ENCODE measurements at places on chromosomes 3 and 15.

DNA sequence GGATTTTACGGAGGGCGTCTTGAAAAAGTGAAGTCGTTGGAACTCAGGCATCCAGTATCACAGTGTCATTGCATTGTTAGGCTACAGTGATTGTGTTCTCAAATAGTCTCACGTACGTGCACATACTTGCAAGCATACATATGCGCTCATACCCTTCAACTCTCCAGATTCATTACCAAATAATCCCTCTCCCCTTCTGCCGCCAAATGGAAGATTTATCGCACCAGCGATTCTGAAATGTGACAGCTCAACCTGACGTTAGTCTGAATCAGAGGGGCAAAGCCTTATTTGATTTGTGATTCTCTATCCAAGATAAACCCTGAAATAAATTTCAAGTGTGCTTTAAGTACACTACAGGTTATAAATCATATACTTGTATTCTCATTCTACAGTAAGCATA, 119.4 kb downstream of the GADL1 start:
- DNase-seq = no peak

- DNase-seq = no peak
Observed at GRCh38 chr3:11969986-11970385, 34.2 kb upstream of the SYN2 start.

GRCh38 chr3:36297195-36297594, 83.1 kb upstream of the STAC start:
- DNase-seq = no peak

- DNase-seq = no peak
Observed at GRCh38 chr15:36090286-36090946, 489.0 kb upstream of the CDIN1 start.

DNA sequence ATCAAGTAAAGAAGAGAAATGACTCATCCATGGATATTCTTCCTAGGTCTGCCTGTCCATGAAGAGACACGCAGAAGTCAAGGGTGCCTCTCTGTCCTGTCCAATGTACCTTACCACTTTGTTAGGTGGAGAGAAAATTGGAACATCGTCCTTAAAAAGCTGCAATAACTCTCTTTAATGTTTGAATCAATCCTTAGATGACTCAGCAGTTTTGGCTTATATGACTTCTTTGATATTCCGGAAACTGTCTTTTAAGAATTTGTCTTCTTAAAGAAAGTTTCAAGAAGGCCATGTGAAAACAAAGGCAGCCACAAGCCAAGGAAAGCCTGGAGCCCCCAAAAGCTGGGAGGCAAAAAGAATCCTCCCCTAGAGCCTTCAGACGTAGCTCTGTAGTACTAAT, 49.2 kb downstream of the MRPL3 start:
- DNase-seq = no peak

GRCh38 chr3:123271466-123272159, 69.9 kb downstream of the SEC22A start:
- DNase-seq = no peak

GRCh38 chr3:134998158-134998557, 203.1 kb downstream of the EPHB1 start:
- no peak for DNase-seq

DNA sequence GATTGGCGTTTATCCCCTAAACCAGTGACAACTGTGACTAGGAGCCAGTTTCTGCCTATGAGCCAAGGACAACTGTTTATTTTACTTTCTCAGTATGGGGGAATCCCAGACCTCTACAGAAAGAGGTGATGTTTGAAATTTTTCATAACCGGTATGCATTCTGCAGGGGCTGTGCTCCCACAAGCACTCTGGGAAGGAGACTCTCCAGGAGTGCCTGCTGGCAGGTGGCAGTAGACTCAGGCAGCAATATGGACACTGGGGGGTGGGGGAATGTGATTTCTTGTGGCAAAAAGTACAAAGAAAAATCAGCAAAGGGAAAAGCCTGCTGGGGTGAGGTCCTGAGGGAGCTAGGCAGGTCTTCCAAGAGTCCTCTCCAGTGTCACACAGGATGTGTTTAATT, 5.9 kb downstream of the TGM4 start:
- DNase-seq = no peak

DNA sequence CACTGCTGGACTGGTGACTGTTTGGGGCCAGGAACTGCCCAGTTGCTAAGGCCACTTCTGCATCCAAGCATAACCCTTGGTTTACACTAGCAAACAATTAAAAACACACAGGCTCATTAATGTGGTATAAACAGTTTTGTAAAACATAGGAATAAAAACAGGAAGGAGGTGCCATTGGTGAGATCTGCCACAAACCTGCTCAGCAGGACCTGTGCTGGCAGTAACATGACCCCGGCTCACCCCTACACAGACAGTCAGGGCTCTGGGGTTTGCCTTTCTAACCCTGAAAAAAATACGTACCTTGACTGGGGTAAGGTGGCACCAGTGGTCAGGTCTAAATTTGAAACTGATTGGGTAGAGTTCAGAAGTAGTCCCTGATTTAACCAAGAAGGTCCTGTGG, 76.2 kb downstream of the ATP1B3 start:
- no peak for DNase-seq

DNA sequence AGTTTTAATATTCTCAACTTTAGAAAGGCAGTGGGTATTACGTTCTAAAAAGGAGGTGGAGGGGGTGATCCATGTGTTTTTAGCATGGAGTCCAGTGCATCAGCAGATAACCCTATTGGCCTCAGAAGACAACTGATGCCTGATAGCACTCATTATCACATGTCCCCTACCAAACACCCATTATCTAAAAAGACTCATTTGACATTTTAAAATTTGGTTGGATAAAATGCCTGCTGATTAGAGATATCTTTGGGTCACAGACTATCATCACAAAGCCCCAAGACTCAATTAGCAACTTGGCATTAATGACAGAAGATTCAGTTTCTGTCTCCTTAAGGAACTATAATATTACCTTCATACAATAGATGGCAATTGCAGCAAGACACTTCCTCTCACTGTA, 589.3 kb downstream of the RBMS3 start:
- no peak for DNase-seq

DNA sequence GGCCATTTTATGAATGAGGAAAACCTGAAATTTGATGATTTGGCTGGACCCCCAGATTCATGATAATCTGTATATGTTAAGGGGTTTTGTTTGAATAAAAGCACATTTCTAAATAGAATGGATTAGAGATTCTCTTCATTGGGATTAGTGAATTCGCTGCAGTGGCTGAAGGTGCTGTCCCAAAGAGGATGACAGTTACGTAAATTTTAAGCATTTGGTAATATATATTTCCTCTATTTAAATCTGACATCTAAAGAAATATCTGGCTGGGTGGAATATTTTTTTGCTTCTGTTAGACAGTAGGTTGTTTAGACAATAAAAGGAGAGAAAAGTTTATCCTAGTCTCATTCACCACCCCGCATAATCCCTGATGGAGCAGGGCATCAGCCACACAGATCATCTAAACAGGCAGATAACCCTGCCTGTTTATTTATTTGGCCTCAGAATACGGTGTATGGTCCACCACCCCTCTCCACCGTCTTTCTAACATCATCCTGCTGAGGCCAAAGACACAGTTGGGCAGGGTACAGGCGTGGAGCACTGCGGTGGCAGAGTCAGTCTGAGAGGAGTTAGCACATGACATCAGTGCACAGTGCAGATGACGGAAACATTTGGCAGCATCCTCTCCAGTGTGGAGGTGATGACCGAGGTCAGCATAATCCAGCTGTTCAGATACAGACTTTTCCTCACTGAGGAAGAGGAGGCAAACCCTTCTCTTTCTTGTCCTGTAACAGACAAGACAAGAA, 20.4 kb upstream of the NFKBIZ start:
- peak; percentile 36 for DNase-seq

DNA sequence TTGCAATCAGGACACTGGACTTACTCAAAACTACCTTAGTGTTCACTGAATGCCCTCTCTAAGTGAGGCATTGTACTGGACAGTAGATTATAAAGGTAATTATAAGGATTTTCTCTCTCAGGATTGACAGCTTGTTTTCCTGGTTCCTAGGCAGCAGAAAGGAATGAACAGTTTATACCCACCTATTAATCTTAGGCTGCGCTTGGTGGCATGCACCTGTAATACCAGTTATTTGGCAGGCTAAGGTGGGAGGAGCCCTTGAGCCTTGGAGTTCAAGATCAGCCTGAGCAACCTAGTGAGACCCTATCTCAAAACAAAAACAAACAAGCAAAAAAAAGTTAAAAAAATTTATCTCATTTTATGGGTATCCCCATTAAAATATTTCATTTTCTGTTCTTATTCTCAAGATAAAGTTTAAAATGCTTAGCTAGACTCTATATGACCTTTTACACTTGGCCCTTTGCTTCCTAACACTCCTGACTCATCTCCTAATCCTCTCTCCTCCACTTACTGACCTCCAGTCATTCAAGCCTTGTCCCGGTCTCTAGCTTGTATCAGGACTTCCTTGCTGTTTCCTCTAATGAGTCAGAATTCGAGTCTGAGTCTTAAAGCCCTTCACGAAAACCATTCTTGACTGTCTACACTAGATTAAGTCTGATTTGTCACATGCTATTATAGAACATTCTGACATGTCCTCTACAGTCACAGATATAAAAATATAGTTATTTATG, 348.6 kb downstream of the NLGN1 start:
- DNase-seq = no peak

- DNase-seq = no peak
Observed at GRCh38 chr3:48423241-48423882, 6.5 kb downstream of the PLXNB1 start.

GRCh38 chr3:160400030-160400701, 716 bp downstream of the SMC4 start:
- DNase-seq = peak; percentile 32

GRCh38 chr15:77104155-77104554, 33.2 kb upstream of the TSPAN3 start:
- no peak for DNase-seq

DNA sequence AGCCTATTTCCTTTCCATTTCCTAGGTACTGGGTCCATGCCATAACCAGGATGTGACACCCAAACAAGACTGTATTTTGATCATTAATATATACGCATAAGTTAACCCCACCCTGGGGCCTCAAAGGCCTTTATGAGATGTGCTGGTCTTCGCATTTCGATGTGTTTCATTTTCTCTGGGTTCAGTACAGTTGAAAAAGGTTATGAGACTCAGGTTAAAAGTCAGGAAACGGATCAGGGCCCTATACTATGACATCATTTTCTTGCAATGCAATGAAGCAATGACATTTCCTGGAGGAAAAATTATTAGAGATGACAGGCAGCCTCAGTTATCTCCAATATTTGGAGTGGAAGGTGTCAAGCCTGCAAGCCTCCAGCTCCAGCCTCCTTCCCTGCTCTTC, 31.7 kb downstream of the TMEM212 start:
- DNase-seq = no peak

DNA sequence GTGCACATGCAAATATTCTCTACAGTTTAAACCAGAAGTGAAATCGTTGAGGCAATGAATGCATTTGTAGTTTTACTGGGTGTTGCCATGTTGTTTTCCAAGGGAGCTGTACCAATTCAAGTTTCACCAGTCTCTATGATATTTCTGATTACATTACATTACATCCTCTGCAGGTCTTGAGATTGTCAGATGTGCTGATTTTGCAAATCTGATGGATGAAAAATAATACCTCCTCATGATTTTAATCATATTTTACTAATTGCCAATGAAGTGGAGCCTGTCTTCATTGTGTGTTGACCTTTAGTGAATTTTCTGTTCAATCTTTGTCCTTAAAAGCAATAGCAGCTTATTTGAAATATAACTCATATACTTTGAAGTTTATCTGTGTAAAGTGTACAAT, 282.4 kb downstream of the NR2F2 start:
- DNase-seq = no peak

GRCh38 chr3:135141160-135141559, 346.1 kb downstream of the EPHB1 start:
- DNase-seq = no peak

DNA sequence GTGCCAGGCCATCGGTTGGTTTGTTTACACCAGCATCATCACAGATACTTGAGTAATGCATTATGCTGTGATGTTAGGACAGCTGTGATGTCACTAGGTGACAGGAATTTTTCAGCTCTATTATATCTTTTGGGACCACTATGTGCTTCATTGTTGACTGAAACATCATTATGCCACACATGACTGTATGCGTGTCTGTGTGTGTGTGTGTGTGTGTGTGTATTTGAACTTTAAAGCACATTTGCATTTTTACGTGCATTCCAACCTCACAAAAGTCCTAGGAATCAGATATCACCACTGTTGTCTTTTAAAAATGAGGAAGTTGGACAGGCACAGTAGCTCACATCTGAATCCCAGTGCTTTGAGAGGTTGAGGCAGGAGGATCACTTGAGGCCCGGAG, 223.0 kb downstream of the TBL1XR1 start:
- DNase-seq = no peak

DNA sequence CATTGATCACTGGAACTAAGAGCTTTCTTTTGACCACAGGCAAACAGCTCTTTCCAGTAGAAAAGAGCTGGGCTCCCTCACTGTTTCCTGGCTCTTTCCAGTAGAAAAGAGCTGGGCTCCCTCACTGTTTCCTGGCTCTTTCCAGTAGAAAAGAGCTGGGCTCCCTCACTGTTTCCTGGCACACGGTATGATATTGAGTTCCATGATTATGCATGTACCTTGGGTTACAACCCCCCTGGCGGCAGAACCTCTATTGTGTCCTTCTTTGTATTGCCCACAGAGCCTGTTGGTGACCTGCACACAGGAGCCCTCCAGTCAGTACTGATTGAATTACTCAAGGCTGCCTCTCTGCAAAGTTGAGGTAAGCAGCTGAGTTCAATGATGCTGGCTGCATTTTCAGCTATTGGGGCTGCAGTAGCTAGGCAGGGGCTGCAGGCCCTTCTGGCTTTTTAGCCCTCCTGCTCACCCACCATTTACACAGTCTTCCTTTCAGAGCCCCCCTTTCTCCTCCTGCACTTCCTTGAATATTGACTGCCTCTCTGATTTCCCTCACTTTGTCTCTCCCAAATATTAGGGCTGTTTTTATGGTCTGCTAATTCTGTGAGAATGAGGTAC, 10.2 kb downstream of the ACKR2 start:
- DNase-seq = no peak

DNA sequence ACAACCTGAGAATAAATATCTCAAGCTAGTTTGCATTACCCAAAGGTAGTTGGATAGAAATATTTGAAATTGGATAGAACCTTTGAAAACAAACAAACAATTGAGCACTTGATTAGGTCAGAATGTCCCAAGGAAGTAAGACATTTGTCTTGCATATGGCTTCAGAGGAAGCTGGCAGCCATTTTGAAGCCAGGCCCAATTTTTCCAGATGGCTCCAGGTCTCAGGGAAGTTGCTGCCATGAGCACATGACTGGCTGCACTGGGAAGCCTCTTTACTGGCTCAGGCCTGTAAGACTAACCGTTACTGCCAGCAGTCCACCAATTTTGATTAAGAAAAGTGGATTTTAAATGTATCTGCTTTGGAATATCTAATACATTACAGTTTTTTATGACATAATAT, 448.9 kb upstream of the DPH6 start:
- no peak for DNase-seq
